ENCODE measurements at places on chromosomes 13 and 19.
A peak's percentile ranks its signal among the peaks of the same experiment; 100 is the strongest.

GRCh38 chr13:46698910-46699460 is 98.0 kb downstream of the ESD start:
- DNase-seq = peak; percentile 67

DNA sequence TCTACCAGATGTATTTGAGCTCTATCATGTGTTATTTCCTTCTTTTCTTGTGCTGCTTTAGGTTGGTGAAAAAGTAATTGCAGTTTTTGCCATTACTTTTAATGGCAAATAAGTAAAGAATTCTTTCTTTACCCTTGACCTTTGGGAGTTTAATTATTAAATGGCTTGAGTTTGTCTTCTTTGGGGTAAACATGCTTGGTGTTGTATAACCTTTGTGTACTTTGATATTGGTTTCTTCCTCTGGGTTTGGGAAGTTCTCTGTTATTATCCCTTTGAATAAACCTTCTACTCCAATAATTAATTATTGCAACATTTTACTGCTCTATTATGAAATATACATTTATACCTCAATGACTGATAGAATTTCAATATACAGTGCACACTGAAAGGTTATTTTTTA is 709.4 kb downstream of the PCDH17 start:
- no peak for DNase-seq

- DNase-seq = no peak
Measured at GRCh38 chr13:106561551-106562170, 6.3 kb downstream of the ARGLU1 start.

GRCh38 chr13:18977857-18978256 is 203.8 kb downstream of the TUBA3C start:
- no peak for DNase-seq

DNA sequence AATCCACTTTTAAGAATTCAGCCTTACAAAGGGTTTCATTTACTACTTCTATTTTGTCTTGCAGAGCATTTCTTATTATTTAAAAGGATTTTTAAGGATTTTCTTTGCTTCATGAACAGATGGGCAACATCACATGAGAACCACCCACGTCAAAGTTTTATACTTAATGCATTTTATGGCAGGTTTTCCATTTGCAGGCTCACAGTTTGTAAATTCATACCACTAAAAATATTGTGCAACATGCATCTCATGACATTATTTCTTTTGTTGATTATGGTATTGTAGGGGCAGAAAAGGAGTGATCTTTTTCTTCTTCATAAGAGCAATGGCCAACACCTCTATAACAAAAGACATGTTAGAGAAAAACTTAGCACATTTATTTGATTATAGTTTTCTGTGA is 554.0 kb upstream of the SPRY2 start:
- DNase-seq = no peak

DNA sequence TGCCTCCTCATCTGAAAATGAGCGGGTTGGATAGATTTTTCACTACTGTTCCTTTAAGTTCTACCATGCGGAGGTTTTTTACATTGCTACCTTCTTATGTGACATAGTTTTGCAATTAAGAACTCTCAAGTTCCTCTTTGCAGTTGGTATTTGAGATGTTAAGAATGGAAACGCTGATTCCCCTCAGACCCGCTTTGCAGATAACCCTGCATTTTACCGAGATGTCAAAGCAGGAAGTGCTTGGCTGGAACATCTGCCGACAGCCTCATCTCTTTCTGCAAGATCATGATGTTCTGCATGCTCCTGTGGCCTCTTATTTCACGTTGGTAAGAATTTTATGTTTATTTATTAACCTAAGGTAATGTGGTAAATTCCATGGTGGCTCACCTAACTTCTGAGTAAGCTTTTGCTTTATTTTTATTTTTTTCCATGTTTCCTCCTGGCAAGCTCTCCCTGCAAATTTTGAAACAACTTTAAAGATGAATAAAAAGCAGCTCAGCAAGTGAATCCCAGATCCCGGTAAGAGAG is 22.5 kb downstream of the PABPC3 start:
- DNase-seq = no peak

GRCh38 chr13:75376792-75377402 is 105.1 kb downstream of the TBC1D4 start:
- DNase-seq = no peak

GRCh38 chr13:48508011-48508410 is 24.9 kb downstream of the RCBTB2 start:
- DNase-seq = no peak

GRCh38 chr13:51202477-51203046 is 19.6 kb upstream of the FAM124A start:
- DNase-seq = no peak

DNA sequence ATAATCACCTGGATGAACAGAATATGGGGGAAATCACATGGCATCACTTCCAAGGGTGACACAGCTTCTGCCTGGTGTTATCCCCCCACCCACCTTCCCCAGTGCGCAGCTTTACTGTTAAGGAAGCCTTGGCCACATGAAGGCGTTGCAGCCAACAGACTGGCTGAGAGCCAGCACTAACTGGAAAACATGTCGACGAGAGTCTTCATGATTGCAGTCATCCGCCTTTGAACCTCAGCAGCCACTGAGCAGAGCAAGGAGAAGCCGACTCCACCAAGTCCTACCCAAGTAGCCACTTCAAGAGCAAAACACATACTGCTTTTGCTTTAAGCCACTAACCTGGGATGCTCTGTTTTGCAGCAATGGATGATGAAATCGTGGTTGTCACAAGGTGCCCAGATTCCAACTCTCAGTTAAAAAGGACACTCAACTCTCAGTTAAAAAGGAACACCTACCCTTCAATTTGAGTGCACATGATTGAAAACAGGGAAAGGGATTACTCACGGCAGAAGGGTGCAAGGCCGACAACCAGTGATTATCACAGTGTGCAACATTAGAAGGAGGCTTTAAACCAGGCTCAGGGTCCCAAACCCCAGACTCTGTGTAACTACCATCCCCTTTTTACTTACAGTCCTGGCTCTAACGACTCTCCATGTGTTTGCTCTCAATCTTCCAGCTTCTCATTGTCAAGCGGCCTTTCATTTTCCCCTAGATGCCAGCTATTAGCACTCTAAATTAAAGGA is 149.1 kb downstream of the KLF12 start:
- no peak for DNase-seq

- DNase-seq = no peak
Measured at GRCh38 chr13:29505511-29505910, 90.0 kb downstream of the SLC7A1 start.

- no peak for DNase-seq
Measured at GRCh38 chr13:112447761-112448603, 71.8 kb downstream of the SPACA7 start.

GRCh38 chr19:6790194-6791128 is 18.0 kb downstream of the VAV1 start:
- no peak for DNase-seq

GRCh38 chr19:32865326-32865725 is 4.2 kb downstream of the SLC7A9 start:
- no peak for DNase-seq

Measured in DMS153 (cell line).